ENCODE measurements at places on chromosomes 3 and 15.

DNA sequence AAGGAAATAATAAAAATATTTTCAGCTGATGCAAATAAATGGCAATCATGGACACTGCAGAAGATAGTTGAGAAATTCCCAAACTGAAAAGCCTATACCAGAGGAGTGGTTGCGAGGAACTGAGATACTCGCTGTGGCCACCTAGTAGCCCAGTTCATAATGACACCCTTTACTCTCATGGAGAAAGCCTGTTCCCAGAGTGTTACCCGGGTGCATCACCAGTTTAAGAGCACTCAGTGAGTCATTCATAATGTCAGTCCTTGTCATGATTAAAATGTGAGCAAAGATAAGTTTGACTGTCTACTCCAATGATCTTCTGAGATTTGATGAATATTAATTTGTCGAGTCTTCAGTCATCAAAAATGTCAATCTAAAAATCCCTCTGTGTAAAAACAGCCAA, 138.4 kb upstream of the LRRC3B start:
- DNase-seq, result no peak

GRCh38 chr15:88284318-88284998, 27.9 kb upstream of the NTRK3 start:
- DNase-seq, result no peak

DNA sequence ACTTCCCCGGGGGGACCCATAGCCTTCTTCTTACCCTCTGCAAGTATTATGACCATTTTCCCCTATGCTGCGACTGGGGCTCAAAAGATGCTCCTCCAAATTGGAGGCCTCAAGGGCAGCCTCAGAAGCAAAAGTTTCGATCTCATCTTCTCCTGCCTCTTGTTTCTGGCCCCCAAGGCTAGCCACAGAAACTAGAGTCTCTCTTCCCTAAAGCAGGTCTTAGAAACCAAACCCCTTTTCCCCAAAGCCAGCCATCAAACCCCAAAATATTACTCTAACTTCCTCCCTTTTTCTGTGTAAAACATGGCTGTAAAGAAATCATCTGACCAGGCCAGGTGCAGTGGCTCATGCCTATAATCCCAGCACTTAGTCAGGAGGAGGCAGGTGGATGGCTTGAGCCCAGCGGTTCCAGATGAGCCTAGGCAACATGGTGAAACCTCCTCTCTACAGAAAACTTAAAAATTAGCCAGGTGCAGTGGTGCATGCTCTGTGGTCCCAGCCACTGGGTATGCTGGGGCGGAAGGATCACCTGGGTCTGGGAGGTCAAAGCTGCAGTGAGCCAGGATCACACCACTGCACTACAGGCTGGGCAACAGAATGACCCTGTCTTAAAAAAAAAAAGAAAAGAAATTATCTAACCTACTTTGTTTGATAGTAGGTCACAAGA, 36.7 kb upstream of the MFGE8 start:
- DNase-seq, result no peak

GRCh38 chr3:58924578-58924977, 125.2 kb downstream of the CFAP20DC start:
- DNase-seq, result peak; percentile 55

DNA sequence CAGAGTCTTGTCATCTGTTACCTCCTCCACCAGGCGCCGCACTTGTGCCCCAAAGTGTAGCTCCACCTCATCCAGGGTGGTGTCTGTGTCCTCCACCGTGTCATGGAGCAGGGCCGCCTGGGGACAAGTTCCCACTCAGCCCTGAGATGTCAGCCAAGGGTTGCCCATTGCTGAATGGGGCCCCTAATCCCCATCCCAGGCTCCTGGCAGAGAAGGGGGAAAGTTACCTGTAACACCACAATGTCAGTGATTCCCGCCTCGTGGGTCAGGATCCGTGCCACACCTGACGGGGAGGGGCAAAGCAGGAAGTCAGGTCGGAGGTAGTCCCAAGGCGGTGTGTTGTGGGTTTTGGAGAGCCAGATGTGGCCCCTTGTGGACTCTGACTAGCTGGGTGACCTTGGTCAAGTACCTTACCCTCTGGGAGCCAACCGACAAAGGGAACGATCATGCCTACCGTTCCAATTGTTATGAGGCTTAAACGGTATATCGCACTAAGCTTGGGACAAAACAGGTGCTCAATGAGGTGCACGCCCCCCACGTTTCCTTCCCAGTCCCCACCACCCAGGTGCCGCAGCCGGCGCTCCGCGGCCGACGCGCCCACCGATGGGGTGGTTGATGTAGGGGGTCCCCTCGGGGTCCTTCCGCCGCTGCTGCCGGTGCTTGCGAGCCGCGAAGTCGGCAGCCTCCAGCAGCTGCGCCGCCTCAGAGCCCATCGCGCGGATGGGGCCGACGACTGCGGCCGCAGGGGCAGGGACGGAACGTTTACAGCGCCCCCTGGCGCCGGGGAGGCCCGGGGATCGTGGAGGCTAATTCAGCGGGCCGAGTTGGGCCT, at the start of gene HDDC3:
Gene HDDC3 (minus strand): TSS at position 722 of the 832 bp plus-strand sequence. CDS start 9 bp downstream, at position 713.
- peak; percentile 76 for DNase-seq

GRCh38 chr3:131608741-131609140, 106.0 kb upstream of the MRPL3 start:
- DNase-seq, result no peak

GRCh38 chr3:161796780-161797179, 300.2 kb downstream of the OTOL1 start:
- no peak for DNase-seq

DNA sequence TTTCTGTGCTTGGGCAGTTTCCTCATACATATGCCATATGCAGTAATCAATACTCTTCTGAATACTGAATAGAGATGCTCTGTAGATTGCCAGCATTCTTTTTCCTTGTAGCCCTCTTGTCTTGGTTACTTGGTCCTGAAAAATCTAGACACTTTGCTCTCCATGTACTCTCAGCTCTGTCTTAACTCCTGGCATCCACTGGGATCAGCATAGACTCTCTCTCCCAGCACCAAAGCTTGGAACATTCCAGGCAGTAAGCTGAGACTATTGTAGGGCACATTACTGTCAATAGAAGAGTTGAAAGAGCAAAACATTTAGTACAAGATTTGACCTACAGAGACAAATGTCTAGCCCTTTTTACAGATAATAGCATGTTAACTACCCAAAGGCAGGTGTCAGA, 1100.3 kb downstream of the TBL1XR1 start:
- no peak for DNase-seq

DNA sequence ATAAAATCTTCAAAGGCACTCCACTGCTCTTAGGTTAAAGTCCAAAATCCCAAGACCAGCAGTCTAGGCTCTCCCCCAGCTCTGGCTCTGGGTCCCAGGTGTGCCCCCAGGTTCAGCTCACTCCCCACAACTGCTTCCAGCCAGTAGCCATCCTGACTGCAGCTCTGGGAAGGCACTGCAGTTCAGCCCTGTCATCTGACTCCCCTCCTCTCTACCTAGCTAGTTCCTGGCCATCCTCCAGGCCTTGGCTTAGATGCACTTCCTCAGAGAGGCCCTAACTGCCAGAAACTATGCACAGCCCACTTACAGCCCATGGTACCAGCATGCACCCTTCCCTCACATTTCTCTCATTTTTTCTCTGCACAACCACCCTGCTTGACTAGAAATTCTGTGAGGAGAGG, 25.5 kb downstream of the TBC1D2B start:
- DNase-seq, result no peak

DNA sequence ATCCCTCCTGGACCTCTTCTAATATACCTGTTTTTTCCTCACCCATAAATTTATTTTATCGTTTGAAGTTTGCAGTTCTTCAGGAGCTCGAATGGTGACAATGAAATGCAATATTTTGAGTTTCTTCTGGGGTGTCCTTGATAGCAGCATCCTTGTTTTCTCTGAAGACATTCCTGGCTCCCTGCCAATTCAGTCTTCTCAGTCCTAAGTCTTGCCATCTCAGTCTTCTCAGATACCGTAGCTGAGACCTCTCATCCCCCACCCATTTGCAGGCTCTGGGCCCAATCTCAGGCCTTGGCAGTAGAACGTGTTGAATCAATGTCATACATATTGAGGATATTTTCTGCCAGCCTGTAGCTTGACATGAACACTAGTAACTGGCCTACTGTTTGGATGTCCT, 140.9 kb downstream of the NECTIN3 start:
- DNase-seq, result no peak

DNA sequence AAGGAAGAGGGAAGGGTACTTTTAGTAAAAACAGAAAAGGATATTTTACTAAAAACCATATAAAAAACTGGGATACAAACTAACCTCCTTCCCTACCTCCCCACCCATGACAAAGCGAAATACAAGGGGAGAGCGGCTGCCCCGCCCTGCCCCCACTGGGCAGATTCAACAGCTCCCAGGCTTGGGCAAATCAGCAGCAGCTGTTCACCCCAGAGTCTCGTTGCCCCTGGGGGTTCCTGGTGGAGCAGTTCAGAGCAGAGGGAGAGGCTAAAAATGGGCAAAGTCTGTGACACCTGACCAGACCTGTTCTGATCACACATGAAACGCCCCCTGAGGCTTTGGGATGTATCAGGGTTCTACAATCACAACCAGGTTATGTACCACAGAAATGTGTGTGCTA, 2.5 kb upstream of the ETFA start:
- DNase-seq, result no peak

DNA sequence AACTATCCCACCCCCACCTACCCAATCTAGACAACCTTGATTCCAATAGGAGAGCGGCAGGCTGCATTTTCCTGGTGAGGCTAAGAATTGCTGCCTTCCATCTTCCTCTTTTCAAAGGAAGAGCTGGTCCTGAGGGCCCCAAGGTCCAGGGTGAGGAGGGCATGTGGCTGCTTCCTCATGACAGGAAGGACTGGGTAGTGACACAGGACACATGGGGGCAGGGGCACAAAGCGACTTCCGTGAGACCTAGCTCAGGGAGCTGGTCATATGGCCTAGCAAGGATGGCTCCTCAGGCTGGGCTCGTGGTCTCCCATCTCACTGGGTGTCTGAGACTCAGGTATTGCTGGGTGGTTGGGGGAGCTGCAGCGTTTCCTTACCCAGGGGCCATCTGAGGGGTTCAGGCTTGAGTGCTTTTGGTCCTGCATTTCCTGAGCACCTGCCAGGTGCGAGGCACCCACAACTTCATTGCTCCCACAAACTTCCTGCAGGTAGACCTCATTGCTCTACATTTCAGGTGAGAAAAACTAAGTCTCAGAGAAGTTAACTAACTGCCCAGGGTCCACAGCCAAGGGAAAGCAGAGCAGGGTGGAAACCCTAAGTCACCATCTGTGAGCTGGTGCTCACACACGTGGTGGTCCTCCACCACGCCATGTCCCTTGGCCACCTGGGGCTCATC, 160.0 kb upstream of the TLE3 start:
- no peak for DNase-seq

- no peak for DNase-seq
Observed at GRCh38 chr15:28886431-28887338, 911 bp downstream of the APBA2 start.

GRCh38 chr3:125965505-125965904, 3.5 kb upstream of the ROPN1B start:
- DNase-seq, result no peak

- no peak for DNase-seq
Observed at GRCh38 chr15:76871930-76872329, 33.2 kb downstream of the SCAPER start.

- DNase-seq, result no peak
Observed at GRCh38 chr3:17755836-17756235, 13.4 kb upstream of the TBC1D5 start.

DNA sequence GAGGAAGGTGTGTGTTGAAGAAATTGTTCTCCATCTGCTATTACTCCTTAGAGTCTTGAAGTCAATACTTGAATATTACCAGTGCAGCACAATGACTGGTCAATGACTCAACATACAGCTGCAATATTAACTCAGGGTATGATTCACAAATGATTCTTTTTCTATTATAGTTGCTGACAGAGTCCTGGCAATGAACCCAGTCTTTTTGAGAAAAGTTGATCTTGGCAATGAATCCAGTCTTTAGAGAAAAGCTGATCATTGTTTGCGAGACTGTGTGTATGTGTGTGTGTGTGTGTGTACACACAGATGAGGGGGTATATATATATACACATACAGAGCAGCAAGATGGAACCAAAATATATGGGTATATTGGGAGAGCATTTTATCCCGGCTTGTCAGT, 315.1 kb downstream of the ZNF385D start:
- peak; percentile 80 for DNase-seq

DNA sequence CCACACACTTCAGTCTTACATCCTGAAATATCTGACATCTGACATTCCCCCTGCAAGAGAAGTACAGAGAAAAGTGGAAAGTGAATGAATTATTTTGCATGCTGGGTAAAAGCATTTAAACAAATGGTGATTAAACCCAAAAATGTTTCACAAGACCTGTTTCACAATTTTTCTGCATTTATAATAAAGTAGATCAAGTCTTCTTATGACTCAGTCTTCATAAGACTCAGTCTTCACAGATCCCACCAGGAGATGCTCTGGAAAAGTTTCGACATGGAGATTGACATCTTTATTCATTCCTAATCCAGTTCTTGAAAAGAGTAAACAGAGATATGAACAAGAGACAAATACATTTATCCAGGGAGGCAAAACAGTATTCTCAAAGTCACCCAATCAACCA, 13.2 kb upstream of the EDC3 start:
- peak; percentile 73 for DNase-seq

DNA sequence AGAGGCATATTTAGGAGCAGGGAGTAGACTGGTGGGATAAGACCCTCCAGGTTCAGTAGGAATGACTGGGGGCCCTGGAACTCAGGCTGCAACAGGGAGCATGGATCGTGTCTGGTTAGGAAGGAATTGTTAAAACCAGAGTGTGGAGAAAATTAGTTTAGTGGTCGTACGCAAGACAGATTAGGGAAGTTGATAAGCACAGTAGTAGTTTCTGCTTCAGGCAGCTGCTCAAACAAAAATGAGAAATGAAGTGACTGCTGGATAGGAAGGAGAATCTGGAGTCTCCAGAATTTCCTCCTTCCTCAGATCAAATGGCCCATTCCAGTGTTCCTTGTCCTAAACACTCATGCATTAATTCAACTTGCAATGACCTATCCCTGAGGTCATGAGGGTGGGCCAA, 11.2 kb downstream of the MYD88 start:
- no peak for DNase-seq

DNA sequence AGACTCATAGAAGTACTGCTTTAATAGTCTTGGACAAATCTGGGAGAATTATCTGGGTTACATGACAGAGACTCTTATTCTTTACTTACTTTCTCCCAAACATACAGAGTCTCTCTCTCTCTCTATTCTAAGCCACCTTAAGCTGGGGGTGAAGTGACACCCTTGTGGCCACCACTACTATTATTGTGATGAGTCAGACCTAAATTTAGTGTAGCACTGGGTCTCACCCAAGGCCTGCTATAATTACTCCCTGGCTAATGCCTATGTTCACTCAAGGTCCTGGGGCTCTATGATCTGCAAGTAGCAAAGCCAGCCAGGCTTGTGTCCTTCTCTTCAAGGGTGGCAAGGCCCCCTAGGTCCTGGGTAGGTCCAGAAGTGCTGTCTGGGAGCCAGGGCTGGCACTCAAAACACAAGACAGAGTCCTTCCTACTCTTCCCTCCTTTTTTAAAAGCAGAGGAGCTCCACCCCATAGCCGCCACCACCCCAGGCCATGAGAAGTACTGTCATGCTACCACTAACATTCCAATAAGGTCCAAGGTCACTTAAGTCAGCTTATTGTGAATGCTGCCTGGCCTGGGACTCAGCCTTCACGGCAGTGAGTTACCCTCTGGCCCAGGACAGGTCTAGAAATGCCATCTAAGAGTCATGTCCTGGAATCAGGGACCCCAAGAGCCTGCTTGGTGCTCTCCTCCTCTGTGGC, 183.6 kb downstream of the POLQ start:
- no peak for DNase-seq

Data from HCEC 1CT (cell line).